Eye (tissue), 1 donor: ENCODE measurements at places on chromosomes 1 and 21.

- DNase-seq, result peak; percentile 24
Measured at GRCh38 chr21:15222707-15223106, 157.9 kb upstream of the NRIP1 start.

DNA sequence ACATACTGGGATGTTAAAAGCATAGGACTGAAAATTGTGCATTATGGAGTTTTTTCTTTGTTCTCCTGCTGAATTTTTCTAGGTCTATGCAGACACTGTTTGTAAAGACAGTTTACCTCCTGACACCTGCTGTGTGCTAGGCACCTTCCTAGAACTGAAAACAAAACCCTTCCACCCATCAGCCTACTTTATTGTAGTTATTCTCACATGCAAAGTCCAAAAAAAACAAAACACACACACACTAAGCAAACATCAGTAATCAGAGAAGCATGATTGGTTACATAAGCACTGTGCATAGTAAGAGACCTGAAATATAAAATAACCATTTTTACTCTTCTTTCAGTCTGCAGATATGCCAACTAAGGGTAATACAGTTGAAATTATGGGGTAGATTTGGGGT is 195.1 kb downstream of the CRB1 start:
- no peak for DNase-seq

- DNase-seq, result no peak
Measured at GRCh38 chr1:197890936-197891335, 11.5 kb upstream of the C1orf53 start.

- no peak for DNase-seq
Measured at GRCh38 chr1:183653876-183654451, 848 bp upstream of the APOBEC4 start.

DNA sequence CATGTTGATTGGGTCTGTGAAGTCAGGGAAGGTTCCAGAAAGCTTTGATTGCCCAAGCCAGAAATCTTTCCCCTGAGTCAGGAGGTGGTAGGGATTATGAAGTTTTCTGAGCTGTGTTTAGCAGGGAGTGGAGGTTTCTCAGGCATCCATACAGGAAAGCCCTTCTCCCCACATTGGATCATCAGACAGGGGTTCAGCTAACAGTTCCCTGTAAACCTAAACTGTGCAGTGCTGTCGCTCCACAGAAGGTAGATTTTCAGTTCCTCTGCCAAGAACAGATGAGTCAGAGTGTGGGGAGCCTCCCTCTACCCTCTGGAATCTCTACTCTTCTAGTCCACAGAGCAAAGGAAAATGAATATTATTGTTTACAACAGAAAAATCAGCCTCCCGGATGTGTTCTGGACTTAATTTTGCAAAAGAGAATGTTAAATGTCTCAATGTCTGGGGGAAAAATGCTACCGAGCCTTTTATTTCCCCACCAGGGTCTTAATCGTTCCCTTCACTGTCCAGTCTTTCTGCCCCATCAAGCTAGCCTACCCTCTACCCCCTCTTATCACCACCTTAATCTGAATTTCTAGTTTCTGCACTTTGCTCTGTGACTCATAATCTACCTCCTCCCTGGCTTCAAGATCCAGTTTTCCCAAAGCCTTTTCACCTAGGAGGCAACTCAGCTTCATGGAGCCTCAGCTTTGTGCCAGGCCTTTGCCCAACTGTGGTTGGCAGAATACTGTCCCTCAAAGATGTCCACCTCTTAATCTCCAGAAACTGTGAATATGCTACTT is 355.6 kb downstream of the PRDM2 start:
- no peak for DNase-seq

GRCh38 chr1:70790232-70790923 is 257.2 kb downstream of the PTGER3 start:
- no peak for DNase-seq

DNA sequence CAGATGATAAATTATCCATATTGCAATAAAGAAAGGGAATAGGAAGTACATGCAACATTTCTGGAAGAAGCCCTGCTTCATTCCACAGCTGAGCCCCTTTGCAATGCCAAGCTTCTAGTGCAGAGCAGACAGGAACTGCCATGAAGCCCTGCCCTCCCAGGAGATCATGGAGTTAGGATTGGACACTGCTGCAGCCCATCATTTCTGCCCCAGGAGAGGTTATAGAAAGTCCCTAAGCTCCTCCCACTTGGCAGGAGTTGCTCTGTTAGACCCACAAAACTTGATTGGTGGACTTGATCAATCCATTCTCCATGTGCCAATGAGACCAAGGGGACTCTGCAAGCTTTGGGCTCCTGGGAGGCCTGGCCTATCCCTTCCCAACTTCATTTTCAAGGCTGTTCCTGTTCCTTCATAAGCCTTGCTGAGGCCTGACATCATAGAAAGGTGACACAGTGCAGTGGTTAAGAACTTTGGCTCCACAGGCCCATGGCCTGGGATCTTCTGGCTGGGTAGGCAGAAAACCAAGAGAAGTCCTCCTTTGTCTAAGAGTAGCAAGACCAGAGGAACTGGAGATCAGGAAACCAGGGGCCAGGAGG is 1.3 kb upstream of the LAPTM5 start:
- DNase-seq, result no peak

DNA sequence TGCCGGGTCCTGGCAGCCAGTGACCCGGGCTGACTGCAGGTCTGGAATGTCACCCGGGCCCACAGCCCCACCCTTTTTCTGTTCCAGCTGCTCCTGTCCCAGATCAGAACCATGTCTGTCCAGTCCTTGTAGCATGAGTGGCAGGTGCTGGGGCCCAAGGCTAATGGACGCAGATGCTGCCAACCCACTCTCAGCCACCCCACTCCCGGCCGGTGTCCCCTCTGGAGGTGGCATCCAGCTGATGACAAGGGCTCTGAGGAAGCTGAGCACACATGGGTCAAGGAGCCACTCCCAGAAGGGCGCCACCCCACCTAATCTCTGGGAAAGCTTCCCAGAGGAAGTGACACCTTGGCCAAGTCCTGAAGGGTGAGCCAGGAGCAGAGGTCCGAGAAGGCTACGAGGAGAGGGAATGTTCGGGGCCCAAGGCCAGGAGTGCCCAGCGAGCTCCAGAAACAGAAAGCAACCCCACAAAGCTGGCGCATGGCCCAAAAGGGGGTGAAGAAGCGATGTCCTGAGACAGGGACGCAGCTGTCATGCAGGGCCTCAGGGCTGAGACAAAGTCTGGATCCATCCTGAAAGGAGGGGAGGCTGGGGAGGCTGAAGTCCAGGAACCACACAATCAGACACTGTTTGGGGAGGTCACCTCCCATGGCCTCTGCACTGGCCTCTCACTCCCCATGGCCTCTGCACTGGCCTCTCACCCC is 39.5 kb downstream of the ACOT7 start:
- DNase-seq, result peak; percentile 36

GRCh38 chr1:225627304-225627947 is 25.5 kb downstream of the ENAH start:
- DNase-seq, result no peak

DNA sequence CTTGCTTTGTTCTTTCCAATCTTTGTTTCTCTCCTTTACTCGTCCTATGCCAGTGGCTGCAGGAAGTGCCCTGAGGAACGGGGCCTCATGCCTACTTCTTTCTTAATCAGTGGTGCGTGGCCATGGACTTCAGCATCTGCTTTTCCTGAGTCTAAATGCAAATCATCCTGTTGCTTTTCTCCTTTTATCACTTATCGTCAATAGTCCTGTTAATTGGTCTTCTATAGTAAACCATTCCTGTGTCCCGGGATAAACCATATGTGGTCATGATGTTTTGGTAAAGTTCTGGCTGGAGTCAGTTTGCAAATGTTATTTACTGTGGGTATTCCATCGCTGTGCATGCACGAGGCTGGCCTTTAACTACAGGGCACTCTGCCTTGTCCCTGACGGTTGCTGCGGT is 47.5 kb downstream of the AGPAT3 start:
- DNase-seq, result no peak

DNA sequence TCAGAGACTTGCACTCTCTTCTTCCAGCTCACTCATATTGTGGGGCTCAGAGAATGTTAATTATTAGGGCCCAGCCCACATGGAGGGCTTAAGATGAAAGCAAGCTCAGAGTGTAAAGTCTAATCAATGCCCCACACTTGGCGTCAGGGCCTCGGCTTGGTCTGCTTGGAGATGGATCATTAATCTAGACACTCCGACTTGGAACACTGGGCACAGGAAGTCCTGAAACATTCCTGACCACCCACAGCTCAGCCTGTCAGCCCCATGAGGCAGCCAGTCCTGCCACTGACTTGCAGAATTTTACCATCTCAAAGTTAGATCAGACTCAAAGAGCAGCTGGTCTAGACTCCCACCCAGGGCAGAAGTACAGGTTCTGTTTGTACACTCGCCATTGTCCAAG is 69.8 kb upstream of the TRABD2B start:
- no peak for DNase-seq

DNA sequence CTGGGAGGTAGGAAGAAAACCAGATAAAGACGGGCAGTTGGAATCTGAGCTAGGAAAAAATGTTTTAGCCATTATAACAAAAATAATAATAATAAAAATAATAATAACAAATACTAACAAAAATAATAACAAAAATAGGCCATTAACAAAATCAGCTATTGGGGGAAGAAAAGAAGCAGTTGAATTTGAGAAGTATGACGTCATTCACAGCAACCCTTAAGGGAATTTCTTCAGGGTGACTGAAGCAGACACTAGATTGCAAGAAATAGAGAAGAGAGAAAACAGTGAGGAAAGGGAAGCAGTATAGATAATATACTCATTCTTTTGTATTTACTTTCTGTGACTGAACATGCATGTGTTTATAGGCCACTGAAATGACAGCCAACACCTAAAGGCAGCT is 20.0 kb downstream of the KRTAP19-8 start:
- DNase-seq, result no peak

- no peak for DNase-seq
Measured at GRCh38 chr1:40313329-40313957, 3.6 kb downstream of the COL9A2 start.

DNA sequence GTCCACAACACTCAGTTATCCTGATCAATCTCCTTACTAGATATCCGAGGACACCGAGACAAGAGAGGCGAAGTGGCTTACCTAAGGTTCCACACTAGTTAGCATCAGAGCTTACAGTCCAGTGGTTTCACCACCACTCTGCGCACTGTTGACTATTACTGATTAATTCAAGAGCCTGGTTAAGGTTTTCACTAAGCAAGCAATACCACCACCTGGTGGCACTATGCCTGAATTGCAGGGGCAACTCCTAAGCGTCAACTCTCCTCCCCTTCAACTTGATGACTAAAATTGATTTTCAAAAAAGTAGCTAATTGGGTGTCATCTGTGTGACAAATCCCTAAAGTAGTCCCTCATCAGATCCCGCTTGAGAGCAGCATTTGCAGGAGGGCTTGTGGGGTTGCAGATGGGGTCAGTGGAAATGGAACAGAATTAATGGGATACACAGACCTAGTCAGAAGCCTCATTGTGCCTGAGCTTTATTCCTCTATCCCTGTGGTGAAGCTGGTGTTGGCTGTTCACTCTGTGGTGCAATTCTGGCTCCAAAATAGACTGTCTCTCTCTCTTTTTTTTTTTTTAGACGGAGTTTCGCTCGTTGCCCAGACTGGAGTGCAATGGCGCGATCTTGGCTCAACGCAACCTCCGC is 9.1 kb downstream of the TTC22 start:
- DNase-seq, result no peak

GRCh38 chr1:37509181-37509580 is 5.4 kb downstream of the MEAF6 start:
- DNase-seq, result no peak

- DNase-seq, result no peak
Measured at GRCh38 chr21:37562920-37563640, 196.5 kb downstream of the DYRK1A start.

DNA sequence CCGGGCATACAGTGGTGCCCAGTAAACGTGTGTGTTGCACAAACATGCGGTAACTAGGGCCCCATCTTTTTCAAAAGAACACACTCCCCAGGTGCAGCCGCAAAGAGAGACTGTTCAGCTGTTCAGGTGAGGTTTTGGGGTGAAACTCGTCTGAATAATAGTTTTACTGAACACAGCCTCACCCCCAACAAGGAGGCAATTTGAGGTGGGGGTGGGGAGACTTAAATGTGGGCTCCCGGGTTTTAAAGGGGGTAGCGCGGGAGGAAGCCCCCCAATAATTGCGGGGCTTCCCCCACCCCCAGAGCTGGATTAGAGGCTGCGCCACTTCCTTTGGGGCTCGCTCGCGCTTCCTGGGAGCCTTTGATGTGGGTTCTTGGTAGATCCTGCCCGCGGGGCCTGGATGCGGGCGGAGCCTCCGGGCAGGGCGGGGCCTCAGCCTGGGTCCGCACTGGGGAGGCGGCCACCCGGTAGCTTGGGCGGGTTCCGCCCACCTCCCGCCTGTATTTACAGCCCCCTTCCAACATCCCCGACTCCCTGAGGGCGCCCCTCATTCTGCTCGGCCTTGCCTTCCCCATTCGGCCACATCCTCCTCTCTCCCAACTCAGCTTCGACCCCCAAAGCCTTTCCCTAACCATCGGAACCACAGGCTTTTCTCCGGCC is 6.4 kb upstream of the EPHA2 start:
- DNase-seq, result no peak

DNA sequence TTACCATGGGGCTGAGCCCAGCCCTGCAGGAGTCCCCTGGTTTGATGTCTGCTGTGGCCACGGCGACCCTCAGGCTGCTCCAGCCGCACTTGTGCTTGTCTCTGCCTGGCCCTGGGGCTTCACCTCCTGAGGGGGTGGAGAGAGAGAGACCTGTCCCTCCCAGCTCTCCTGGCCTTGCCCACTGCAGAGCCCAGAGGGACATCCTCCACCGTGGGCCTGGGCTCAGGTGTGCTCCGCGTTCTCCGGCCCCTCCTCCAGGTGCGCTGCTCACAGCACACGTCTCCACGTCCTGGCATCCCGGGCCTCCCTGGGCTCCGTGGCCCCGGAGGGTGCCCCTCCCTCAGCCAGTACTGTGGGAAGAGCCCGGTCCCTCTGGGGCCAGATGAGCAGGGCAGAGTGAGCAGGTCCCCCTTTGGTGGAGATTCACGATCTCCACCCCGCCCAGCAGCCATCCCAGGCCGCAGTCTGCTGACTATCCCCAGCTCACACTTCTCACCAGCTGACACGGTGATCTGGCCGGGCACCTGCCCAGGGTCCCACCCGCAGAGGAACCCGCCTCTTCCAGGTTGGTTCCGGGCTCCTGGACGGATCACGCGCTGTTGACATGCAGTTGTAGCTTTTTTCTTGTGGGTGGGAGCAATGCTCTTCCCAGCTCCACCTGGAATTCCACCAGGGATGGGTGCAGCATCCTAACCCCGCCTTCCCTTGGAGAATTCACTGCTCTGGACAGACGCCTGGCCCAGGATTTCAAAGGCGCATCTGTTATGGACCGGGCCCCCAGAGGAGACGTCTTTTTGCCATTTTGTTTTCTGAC is 41.8 kb upstream of the POFUT2 start:
- no peak for DNase-seq

- no peak for DNase-seq
Measured at GRCh38 chr1:212651521-212651920, 43.0 kb downstream of the ATF3 start.

DNA sequence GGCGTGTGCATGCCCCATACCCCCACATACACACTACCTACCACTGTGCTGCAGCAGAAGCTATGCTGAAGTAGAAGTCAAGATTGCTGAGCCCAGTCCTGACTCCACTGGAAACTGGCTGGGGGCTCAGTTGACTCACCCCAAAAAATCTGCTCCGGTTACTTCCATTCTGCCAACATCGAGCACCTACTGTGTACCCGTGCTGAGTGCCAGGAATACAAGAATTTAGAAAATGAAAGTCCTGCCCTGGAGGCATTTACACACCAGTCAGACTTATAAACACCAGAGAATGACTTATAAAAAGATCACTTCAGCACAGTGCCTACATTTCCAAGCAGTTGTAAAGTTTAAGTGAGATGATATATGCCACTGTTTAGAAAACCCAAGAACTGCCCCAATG is 99.1 kb downstream of the NMNAT2 start:
- no peak for DNase-seq

- DNase-seq, result no peak
Measured at GRCh38 chr1:55334160-55334559, 119.0 kb upstream of the USP24 start.
